ENCODE measurements at places on chromosomes 3 and 15. TPM values are rescaled to one million over a fixed set of nuclear protein-coding genes. Genes with fewer than 3 reads are reported as not detected.
A peak's percentile ranks its signal among the peaks of the same experiment; 100 is the strongest.

- DNase-seq = no peak
Measured at GRCh38 chr3:157082305-157082982, 77.5 kb downstream of the CCNL1 start.

DNA sequence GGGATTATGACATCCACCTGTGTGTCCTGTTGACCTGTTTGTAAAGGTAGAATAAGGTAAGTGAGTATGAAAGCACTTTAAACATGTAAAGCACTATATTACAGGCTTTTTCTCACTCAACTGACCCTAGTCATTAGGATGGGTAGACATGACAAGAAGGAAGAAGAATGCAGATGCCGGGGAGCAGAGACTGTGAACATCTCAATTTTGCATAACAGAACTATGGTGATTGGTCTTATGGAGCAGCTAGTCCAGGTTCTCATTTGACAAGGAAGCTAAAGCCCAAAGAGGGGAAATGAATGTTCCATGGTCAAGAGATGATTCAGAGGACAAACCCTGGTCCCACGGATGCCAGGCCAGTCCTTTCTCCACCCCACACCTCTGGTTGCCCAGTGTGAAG lies 200.1 kb upstream of the BCL6 start:
- no peak for DNase-seq

DNA sequence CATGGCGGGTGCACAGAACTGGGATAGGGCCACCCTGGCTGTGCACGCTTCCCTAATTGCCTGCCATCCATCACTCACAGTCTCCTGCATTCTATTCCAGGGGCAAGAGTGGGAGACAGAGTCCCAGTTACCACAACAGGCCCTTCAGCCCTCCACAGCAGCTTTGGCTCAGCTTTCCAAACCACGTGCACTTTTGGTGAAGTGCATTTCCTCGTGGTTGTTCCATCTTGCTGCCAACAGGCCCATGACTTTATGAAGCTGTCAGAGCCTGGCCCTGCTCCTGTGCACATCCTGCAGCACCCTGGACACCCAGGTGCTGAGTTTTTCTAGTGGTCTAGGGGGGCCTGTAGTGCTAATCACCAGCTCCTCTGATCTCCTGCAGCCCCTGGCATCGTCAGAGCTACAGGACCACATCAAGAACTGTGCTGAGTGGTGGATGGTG lies 110.2 kb downstream of the ADCY5 start:
- DNase-seq = no peak

TRIM42 gene
- total RNA-seq = not detected

DNA sequence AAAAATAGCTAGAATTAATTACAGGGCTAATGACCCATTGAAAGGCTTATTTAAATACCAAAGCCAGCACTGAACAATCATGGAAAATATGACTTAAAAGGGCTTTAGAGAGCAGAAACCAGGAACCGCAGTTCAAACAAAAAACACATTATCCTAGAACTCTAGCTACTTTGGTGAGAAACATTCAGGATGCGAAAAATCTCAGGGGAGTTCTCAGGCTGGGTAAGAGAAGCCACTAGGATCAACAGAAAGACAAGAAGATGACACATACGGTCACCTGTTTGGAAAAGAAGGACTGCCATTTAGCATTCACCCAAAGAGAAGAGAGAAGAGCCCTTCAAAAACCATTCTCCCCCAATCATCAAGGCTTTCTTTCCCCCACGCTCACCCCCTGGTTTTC lies 75.6 kb upstream of the ICE2 start:
- no peak for DNase-seq

DNA sequence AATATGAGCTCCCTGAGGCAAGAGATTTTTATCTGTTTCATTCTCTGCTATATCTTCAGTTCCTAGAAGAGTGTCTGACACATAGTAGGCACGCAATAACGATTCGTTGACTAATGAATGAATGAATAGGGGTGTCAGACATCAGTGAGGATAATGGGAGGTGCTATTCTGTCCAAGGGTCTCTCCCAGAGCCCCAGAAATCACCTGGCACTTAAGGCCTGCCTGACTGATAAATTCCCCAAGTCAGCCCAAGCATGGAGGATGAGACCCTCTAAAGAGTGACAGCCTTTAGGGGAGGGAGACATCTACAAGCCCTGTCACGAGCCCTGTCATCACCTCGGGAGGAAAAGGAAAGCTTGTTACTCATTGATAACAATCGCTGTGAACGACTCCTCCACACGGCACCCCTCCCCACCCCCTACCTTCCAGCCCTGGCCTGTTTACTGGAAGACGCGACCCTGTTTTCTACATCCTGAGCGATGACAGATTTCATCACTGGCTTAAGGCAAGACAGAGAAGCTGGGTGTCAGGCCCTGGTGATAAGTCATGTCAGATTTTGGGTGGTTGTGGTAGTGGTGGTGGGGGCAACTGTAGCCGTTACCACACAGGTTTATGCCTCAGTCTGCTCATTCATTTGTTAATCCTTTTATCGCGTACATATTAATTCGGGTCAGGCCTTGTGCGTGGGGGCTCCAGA lies 23.1 kb downstream of the BHLHE40 start:
- no peak for DNase-seq

DNA sequence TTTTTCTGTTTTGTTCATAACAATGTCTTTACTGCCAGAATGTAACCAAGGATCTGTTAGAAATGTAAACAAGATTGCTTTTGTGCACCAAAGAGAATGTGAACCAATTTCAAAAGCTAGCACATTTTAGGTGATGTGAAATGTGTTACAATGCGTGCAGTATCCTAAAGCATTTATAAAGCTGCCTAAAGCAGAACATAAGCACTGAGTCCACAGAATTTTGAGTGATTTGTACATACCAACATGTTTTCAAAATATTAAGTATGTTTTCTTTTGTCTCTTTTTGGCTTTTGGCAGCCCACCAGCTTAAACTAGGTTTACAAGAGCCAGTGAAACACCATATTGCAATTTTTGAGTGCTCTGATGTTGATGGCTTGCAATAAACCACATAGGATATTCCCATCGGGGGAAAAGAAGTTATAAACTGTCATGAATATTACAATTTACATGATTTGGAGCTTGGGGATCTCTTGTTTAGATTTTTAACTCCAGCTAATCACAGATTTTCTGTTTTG lies 364.0 kb downstream of the ZIC1 start:
- DNase-seq = no peak

GRCh38 chr3:190357468-190357867 lies 30.5 kb upstream of the CLDN16 start:
- DNase-seq = no peak

CTXN2 gene
- total RNA-seq = not detected

- DNase-seq = peak; percentile 77
Measured at GRCh38 chr3:23810343-23811184, 4.8 kb downstream of the UBE2E1 start.

- no peak for DNase-seq
Measured at GRCh38 chr3:88142094-88142624, 7.6 kb upstream of the C3orf38 start.

DNA sequence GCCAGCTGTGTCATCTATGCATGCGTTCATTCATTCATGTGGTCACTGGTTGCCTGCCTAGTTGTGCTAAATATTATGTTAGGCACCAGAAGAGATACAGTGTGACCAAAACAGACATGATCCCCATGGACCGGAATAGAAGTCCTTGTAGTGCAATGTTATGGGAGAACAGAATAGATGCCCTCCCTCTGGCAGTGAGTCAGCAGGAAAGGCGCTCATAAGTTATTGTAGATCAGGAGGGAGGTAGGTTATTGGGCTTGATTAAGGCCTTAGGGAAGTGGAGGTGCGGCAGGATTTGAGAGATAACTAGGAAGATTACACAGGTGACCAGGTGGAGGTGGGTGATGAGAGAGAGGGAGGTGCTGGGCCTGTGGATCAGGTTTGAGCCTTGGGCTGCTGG lies 5.2 kb downstream of the MCTP2 start:
- DNase-seq = no peak

CDCP1 gene
- total RNA-seq = 1.8 TPM

GRCh38 chr15:40769274-40770146 lies at the start of gene C15orf62:
C15orf62 (plus strand) TSS chr15:40769980; CDS start chr15:40770496, 516 bp downstream.
- DNase-seq = no peak
